ENCODE measurements at places on chromosomes 16 and 17. TPM values are rescaled to one million over a fixed set of nuclear protein-coding genes. Genes with fewer than 3 reads are reported as not detected.

The CXCL16 gene
- total RNA-seq, result 1.5 TPM

The KPNA2 gene
- total RNA-seq, result 179 TPM

The PRDM7 gene
- total RNA-seq, result not detected

The KAT7 gene
- 133 TPM for total RNA-seq

The THOC6 gene
- 21.4 TPM for total RNA-seq

The VPS9D1 gene
- 7.3 TPM for total RNA-seq

The KRT14 gene
- 0.85 TPM for total RNA-seq

The CDT1 gene
- total RNA-seq, result 5.8 TPM

Data from dermis blood vessel endothelial cell (primary cell).